ENCODE measurements at places on chromosomes 3 and 15. TPM values are rescaled to one million over a fixed set of nuclear protein-coding genes. Genes with fewer than 3 reads are reported as not detected.

- no peak for DNase-seq
These were observed 29.5 kb downstream of the EHD4 start for GRCh38 chr15:41942886-41943285.

GRCh38 chr3:122824465-122825381, 29.9 kb downstream of the SLC49A4 start:
- peak; percentile 59 for DNase-seq

- no peak for DNase-seq
These were observed 98.1 kb upstream of the SNRPN start for GRCh38 chr15:24856397-24857390.

PLA2G4B gene
- 2.9 TPM for total RNA-seq

LCTL gene
- total RNA-seq, result 0.17 TPM

HHATL gene
- total RNA-seq, result not detected

- no peak for DNase-seq
These were observed 37.2 kb downstream of the GOLGA6A start for GRCh38 chr15:74045184-74045583.

DNA sequence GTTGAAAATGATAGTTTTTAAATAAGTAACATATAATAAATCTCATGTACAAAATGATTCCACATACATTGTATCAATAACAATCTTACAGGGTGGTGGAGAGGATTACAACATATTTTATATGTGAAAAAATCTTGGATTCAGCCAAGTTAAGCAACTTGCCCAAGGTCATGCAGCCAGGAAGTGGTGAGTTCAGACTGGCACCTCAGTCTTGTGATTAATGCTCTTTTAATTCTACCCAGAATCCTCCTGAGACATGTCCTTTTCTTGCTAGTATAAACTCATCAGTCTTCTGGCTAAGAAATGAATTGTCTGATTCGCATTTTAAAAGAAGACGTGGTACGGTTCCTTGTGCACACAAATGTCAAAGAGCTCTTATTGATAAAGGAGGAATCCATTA, 4.5 kb upstream of the MYRIP start:
- DNase-seq, result no peak

RETNLB gene
- not detected for total RNA-seq

DNA sequence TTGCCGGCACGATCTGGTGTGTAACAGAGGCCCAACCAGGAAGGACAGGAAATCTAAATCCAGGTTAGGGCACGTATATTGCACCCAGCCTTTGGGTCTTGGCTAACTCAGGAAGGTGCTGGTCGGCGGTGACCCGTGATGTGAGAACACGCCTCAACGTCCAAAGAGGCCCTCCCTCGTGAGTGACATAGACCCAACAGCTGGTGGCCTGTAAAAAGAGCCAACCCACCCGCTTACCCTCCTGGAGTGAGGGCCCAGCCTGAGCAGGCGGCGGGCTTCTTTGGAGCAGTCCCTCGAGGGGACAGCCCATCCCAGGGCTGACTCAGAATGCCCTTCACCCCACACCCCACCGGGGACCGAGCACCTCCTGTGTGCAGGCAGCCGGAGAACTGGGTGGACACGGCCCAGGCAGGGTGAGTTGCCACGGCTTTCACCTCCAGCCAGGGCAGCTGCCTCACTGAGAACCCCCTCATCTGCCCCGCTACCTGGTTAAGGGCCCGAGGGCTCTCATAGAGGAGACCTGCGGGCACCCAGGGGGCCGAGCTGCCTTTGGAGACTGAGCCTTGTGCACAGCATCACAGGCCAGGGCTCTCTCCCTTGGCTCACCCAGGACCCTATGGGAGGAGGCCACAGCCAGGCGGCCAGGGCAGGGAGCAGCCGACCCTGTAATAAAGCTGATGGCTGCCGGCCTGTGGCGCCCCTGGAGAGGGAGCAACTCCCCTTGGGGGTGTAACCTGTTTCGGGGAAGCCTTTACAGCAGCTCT, 41.8 kb downstream of the ZNF710 start:
- no peak for DNase-seq

DNA sequence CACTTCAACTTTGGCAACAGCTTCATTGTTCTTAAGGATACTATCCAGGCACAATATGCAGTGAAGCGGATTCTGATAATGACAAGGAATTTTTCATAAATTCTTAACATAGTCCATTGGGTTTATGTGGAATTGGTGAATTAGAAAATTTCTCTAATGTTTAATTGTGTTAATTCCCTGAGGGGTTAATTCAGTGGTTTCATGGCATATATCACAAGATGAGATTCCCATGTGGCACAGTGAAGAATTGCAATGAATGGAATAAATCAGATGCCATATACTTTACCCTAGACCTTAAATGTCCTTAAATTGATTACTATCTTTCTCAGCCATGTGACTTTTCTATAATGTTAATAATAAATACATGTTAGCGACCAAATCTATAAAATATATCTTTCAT, 1244.1 kb downstream of the ROBO2 start:
- no peak for DNase-seq

GRCh38 chr15:80389370-80389769, 14.8 kb upstream of the ARNT2 start:
- DNase-seq, result no peak

SPTSSB gene
- not detected for total RNA-seq

PFKFB4 gene
- 10.7 TPM for total RNA-seq

EIF4G1 gene
- total RNA-seq, result 605 TPM

GRCh38 chr3:105867712-105868430, 941 bp downstream of the CBLB start:
- no peak for DNase-seq

CCR9 gene
- total RNA-seq, result not detected

DNA sequence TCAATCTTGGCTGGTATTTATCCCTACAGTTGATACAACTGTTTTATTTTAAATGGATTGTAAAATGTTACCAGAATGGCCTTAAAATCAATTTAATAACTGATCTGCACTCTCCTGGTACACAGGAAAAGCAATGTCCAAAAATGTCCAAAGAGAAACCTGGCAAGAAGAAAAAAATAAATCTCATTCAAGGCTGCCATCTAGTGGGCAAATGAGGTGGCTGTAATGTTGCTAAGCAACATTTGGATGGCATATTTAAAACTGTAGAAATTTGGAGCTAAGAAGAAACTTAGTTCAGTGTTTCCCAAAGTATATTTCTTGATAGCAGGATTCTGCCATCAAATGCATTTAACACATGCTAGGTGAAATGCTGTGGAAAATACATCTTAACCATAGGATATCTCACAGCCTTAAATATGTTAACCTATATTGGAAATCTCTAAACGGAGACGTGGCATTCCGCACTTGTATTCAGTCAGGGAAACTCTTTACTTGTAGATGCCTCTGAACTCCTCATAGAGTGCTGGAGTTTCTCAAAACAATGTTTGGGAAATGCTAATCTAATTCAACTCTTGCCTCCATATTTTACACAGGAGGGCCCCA, 216.8 kb downstream of the ERC2 start:
- peak; percentile 51 for DNase-seq

Data from HFFc6 (cell line).